ENCODE measurements at places on chromosomes 3 and 15.

DNA sequence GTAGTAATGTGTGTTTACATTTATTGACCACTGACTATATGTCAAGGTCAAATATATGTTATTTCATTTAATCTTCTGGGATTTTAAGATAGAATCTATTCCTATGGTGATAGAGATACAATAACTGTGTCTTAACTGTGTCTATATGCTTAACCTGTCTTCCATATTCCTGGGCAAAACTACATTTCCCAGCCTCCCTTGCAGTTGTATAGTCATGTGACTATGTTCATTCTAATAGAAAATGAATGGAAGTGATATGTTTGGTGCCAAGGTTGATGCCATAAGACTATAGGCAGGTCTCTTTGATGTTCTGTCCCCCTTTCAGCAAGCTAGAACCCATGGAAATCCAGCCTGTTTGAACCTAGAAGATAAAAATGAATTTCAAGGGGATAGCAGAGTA, 258.8 kb upstream of the PDZRN3 start:
- no peak for DNase-seq

GRCh38 chr3:46496746-46497555, 825 bp upstream of the RTP3 start:
- peak; percentile 33 for DNase-seq

DNA sequence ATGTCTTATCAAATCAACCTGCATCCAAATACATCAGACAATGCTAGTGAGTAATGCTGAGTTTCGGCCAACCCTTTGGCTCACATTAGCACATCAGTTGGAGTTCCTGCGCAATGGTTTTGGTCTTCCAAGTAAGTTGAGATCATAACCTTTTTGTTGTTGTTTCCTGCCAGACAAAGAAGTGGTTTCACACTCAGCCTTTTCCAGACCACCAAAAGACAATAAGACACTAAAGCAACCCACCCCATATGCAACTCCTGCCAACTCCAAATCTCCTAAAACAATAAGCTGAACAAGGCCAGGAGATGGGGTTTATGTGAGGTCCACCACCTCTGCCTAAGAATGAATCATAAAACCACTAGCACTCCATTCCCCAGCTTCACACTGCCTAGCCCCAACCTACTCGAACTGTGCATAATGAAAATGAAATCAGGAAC, 177.0 kb downstream of the ERC2 start:
- DNase-seq: no peak

- DNase-seq: no peak
Observed at GRCh38 chr3:125961289-125961589, 7.7 kb upstream of the ROPN1B start.

DNA sequence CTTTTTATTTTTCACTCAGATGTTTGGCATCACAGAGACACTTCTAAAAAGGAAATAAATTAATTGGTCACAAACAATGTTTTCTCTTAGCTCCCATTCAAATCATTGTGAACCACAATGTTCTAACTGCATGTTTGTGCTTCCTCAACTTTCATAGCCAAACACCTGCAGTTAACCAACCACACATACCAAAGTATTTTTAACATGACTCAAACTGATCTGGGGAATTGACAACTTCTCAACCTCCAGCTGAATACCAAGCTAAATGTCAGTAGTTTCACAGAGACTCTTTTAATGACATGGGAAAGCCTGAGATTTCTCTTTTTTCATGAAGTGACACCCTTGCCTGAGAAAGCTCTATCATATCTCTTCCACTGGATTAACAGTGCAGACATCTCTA, 217.9 kb upstream of the MME start:
- DNase-seq: no peak

DNA sequence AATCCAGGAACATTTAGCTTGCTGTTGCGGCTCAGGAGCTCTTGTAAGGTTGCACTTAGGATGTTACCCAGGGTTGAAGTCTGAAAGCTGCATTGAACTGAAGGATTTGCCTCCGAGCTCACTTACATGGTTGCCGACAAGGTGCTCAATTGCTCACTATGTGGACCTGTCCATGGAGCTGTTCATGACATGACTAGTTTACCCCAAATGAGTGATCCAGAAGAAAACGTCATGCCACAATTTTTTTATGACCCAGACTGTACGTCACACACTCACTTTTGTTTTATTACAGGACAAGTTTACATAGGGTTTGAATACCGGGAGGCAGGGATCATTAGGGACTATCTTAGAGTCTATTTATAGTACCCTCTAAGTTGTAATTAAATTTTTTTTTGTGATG, 21.0 kb upstream of the CLDN11 start:
- no peak for DNase-seq

GRCh38 chr3:112481302-112481721, 18.0 kb downstream of the BTLA start:
- no peak for DNase-seq

DNA sequence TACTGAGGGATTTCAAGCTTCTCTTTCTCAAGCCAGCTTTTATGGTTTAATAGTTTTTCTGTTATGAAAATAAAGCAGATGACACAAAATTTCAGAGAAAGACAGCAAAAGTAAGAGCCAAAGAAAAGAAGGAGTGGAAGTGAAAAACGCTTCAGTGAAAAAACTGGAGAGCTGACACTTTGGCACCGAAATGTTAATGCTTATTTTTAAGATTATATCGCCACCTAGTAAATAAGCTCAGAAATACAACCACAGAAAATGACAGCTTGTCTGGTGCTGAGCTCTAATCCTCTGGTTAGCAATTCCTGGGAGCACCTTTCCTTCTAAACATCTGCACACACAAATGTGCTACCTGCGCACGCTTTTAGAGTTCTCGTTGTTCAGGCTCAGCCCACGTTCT, 101.6 kb downstream of the ZPLD1 start:
- DNase-seq: peak; percentile 54

GRCh38 chr15:68653031-68653635, 74.3 kb downstream of the CORO2B start:
- no peak for DNase-seq

- no peak for DNase-seq
Observed at GRCh38 chr3:187550446-187550845, 119.7 kb downstream of the SST start.

GRCh38 chr3:66107855-66108254, 69.1 kb upstream of the MAGI1 start:
- DNase-seq: no peak

DNA sequence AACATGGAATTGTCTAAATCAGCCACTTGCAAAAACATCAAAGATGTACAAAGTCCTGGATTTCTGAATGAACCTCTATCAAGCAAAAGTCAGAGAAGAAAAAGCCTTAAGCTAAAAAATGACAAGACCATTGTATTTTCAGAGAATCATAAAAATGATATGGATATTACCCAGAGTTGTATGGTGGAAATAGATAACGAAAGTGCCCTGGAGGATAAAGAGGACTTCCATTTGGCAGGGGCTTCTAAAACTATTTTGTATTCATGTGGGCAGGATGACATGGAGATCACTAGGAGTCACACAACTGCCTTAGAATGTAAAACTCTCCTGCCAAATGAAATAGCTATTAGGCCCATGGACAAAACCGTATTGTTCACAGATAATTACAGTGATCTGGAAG, 29.3 kb downstream of the KNL1 start:
- DNase-seq: no peak

DNA sequence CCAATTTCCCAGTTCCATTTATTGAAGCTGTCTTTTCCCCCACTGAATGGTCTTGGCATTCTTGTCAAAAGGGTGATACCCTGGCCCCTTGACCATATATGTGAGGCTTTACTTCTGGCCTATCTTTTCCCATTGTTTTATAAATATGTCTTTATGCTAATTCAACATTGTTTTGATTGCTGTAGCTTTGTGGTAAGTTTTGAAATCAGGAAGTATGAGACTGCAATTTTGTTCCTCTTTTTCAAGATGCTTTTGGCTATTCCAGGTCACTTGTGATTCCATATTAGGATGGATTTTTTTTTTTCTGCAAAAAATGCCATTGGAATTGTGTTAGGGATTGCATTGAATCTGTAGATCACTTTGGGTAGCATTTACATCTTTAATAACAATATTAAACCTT, 141.2 kb upstream of the MANF start:
- peak; percentile 40 for DNase-seq

DNA sequence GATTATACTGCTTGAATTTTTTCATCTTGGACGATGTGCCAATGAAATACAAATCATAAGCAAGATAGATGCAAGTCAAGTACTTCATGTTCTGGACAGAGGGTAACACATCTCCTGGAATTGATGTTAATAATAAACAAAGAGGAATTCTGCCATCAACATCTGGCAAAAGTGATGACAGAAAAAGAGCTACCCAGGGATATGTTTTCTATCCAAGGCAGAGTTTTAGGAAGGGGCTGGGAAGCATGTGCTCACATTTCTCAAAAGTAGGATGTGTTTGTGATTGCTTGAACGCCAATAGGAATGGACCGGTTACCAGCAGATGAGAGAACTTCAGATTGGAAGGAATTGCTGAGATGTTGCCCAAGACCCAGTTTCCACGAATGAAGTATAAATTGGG, 242.6 kb upstream of the AGTR1 start:
- no peak for DNase-seq

DNA sequence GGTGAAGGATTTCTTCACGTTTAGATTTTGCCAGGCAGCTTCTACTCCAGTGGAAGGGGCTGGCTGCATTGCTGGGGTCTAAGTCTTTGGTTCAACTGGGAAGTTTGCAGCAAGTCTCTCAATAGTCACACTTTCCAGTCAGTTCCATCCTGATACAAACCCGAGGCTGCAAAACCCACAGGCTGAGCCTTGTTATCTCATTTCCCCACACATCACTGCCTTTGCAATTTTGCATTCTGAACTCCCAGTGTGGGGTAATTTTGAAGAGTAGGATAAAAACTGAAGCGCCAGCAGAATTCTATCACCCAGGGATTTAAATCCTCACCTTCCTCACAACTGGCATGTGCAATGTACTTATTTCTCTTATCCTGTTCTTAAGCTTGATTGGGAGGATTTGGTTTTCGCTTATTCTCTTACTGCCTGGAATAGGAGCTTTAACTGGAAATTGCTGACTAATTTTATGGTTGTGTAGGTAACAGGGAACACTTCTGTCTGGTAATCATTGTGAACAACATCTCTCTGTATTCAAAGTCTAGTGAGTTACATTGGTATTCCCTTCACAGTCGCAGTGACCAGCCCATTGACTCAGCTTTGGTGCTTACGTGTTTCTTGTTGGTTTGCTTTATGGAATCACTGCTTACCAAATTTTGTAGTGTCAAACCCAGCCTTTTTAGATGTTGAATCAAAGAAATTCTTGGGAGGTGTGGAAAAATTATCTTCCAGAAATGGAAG, 142.0 kb upstream of the TOPAZ1 start:
- no peak for DNase-seq

DNA sequence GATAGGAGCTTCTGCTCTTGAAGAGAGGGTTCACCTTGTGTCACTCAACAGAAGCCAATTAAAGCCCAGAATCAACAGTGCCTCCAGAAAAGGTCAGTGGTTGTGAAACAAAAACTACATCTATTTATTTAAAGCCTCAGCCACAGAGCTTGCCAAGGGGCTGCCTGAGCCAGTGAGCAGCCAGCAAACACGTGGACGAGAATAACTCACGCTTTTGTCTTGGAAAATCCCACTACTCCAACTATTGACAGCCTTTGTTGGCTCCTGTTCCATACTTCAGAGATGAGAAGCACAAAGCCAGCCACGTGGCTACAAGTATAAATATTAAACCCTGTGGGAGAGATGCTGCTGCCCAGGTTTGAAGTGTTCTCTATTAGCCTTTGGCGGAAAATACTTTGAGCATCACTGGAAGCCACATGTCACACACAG, 10.3 kb downstream of the GPR156 start:
- no peak for DNase-seq
